ENCODE measurements at places on chromosomes 2 and 18.

DNA sequence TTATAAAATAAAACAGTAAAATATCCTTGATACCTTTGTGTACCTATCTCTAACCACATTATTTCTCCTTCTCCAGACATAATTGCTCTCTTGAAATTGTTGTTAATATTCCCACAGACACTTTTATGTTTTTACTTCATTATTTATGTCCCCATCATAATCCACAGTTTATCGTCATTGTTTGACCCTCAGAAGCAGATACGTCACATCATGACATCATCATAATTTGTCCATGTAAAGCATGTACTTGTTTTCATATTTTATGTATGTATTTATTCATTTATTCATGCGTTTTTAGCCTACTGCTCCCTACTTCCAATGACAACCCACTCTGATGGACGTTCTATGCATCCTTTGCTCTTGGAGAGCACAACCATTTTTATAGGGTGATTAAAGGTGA is 1406.9 kb upstream of the NXPH2 start:
- DNase-seq = no peak

DNA sequence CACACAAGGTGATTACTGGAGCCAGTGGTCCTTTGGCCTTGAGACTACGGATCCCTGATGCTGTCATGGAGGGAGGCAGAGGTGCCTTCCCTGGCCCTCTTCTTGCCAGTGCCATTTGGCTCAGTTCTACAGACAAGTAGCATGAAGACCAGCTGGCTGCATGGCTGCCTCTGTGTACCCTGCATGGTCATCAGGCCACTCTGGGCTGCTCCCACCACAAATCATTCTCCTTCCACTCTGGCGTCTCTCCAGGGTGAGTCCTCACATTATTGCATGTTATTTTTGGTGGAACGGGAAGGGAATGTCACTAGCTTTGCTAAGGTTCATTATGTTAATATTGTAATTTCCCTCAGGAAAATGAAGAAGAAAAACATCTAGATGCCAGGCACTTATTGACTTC is 229.8 kb downstream of the VAPA start:
- no peak for DNase-seq

- DNase-seq = no peak
Observed at GRCh38 chr2:40218679-40219078, 233.2 kb downstream of the SLC8A1 start.

GRCh38 chr18:59560556-59560955 is 136.7 kb downstream of the CCBE1 start:
- no peak for DNase-seq

GRCh38 chr2:236769981-236770671 is 200.5 kb downstream of the ACKR3 start:
- no peak for DNase-seq

DNA sequence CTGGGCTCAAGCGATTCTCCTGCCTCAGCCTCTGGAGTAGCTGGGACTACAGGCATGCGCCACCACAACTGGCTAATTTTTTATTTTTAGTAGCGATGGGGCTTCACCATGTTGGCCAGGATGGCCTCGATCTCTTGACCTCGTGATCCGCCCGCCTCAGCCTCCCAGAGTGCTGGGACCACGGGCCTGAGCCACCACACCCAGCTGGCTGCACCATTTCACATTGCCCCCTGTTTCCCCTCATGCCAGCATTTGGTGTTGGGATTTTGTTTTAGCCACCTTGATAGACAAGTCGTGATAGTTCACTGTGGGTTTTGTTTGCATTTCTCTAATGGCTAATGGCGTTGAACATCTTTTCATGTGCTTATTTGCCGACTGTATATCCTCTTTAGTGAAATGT is 5.8 kb upstream of the COLEC11 start:
- no peak for DNase-seq

GRCh38 chr2:79453918-79454317 is 58.9 kb upstream of the CTNNA2 start:
- no peak for DNase-seq

DNA sequence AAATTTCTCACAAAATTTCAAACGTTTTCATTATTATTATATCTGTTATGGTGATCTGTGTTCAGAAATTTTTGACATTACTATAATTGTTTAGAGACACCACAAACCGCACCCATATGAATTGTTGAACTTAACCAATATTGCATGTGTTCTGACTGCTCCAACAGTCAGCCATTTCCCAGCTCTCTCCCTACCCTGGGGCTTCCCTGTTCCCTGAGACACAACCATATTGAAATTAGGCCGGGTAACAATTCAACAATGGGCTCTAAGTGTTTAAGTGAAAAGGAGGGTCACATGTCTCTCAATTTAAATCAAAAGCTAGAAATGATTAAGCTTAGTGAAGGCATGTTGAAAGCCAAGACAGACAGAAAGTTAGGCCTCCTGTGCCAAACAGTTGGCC is 424.0 kb downstream of the DSC3 start:
- no peak for DNase-seq

DNA sequence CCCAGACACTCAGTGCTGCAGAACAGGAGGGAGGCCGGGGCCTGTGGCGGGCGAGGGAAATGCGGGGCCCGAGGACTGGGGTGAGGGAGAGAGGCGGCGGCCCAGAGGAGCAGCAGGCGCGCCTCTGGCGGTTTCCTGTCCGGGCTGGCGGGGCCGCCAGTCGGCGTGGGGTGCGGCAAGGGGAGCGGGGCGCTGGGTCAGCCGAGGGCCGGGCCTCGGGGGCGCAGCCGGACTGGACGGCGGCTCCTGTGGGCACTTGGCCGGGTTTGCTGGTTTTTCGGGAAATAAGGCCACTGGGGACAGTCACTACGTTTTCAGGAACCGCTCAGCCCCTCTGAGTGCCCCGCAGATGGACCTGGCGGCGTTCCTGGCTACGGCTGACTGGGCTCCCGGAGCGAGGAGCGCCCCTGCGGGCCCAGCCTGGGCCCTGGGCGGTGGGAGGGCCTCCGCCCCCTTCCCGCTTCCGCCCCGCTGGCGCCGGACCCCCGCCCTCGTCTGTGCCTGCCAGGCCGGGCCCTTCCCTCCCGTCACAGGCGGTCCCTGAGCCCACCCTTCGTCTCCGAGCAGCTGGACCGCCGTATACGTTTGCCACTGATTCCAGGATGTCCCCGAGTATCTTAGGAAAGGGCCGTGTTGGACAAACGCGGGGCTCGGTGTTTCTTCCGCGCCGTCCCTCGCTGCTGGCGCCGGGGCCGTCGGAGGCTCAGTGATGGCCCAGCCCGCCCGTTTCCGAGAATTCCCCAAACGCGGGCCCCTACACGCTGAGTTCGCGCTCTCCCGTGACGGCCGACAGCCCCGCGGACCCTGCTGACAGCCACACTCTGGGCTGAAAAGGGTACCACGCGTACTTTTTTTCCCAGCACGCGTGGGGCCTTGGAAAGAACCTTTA is 84.6 kb downstream of the FAM210A start:
- no peak for DNase-seq

DNA sequence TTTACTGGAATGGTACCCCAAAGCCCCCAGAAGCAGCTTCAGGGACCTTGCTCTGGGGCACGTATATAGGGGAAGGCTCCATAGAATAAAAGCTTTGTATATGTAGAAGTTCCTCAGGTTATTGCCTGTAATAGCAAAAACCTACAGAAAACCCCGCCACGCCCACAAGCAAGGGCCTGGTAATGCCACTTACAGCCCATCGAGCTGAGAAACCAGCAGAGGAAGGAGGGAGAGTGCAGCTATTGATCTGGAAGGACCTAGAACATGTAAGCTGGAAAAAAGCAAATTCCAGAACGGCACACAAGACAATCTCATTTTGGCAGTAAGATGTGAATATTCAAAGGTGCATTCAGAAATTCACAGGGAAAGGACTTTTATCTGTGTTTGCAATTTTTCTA is 15.8 kb downstream of the HS1BP3 start:
- no peak for DNase-seq

- DNase-seq = no peak
Observed at GRCh38 chr2:120766470-120767351, 31.0 kb downstream of the GLI2 start.

GRCh38 chr18:79625195-79625923 is 54.2 kb upstream of the CTDP1 start:
- DNase-seq = peak; percentile 97

Data from inflammatory macrophage treated with lipopolysaccharide for 4 hours (primary cell).